AG09309 (cell line): ENCODE measurements at places on chromosomes 1 and 21.

DNA sequence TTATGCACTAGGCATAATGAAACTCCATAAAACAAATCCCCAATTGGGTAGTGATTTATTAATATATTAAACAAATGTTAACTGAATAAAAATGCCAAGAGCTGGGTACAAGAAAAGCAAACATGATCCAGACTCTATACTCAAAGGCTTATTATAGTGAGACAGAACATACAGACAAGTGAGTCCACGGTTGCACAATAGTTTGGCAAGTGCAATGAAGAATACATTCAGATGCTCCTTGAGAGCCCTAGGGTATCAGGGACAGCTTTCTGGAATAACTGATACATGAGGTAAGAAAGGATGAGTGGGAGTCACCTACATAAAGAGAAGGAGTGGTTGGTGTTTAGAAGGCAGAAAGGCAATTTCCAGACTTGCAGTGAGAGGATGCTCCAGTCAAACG, 85.1 kb downstream of the VAV3 start:
- no peak for DNase-seq

GRCh38 chr1:45617618-45618017, 6.2 kb downstream of the CCDC17 start:
- no peak for DNase-seq

- DNase-seq, result no peak
Measured at GRCh38 chr1:166952002-166952746, 23.2 kb downstream of the ILDR2 start.

DNA sequence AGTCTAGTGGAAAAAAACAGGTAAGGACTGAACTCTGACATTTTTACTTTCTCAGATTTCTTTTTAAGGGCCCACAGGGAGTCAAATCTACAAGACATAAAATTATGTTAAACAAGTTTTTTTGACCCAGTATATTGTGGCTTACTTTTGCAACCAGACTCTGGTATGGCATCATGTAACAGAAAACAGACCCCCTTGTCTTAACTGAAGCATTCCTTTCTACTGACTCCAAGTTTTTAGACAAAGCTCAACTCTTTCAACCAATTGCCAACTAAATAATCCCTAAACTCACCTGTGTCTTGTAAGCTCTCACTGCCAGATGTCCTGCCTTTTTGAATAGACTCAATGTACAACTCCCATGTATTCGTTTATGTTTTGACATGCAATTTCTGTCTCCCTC, 64.3 kb downstream of the FASLG start:
- DNase-seq, result no peak

GRCh38 chr1:59730759-59731478, 83.8 kb upstream of the HOOK1 start:
- peak; percentile 88 for DNase-seq

- DNase-seq, result no peak
Measured at GRCh38 chr1:69570356-69570755, 2.6 kb downstream of the LRRC7 start.

GRCh38 chr1:50080904-50081586, 27.7 kb upstream of the ELAVL4 start:
- DNase-seq, result no peak
